Thyroid gland (tissue), 4 donors: ENCODE measurements at places on chromosomes 6 and 20. TPM values are rescaled to one million over a fixed set of nuclear protein-coding genes. Genes with fewer than 3 reads are reported as not detected.

BACH2 gene
- total RNA-seq: 6.6 TPM

SPINT4 gene
- not detected for total RNA-seq

BPIFB1 gene
- not detected for total RNA-seq

- no peak for DNase-seq
Measured at GRCh38 chr20:56504373-56505005, 20.1 kb upstream of the FAM209A start.

- no peak for DNase-seq
Measured at GRCh38 chr6:56353860-56354259, 106.5 kb upstream of the COL21A1 start.

PTGIS gene
- 22.3 TPM for total RNA-seq

- no peak for DNase-seq
Measured at GRCh38 chr6:125170376-125170775, 16.8 kb downstream of the TPD52L1 start.

DNA sequence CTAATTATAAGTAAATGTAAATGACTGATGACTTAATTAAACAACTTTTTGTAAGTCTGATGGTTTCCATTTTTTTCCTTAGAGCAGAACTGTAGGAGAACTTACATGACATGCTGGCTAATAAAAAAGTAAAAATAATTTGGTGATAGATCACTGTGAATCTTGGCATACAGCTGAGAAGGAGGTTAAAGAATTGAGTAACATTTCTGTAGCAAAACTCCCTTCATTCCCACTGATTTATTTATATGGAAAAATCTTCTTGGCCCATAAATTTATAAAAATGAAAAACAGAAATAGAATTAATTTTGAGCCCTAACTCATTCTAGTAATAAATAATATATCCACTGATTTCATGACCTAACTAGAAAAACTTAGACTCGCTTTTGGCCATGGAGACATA is 48.1 kb downstream of the SLC22A3 start:
- no peak for DNase-seq

DEFB127 gene
- not detected for total RNA-seq

- no peak for DNase-seq
Measured at GRCh38 chr20:2749343-2749950, 51.0 kb downstream of the CPXM1 start.
